ENCODE measurements at places on chromosomes 7 and 10.

- DNase-seq: no peak
These were observed 170.9 kb upstream of the AOAH start for GRCh38 chr7:36895192-36895591.

GRCh38 chr10:100612601-100613595 lies 77.2 kb downstream of the HIF1AN start:
- no peak for DNase-seq

GRCh38 chr10:88880282-88881076 lies 434 bp downstream of the STAMBPL1 start:
- DNase-seq: peak; percentile 49

- no peak for DNase-seq
These were observed 7.6 kb downstream of the TACR2 start for GRCh38 chr10:69409176-69409495.

- DNase-seq: no peak
These were observed 4.6 kb downstream of the ATP5F1C start for GRCh38 chr10:7792541-7792940.

- DNase-seq: no peak
These were observed 1.3 kb downstream of the LRWD1 start for GRCh38 chr7:102466097-102466496.

GRCh38 chr7:7719236-7719635 lies 829 bp upstream of the RPA3 start:
- no peak for DNase-seq

DNA sequence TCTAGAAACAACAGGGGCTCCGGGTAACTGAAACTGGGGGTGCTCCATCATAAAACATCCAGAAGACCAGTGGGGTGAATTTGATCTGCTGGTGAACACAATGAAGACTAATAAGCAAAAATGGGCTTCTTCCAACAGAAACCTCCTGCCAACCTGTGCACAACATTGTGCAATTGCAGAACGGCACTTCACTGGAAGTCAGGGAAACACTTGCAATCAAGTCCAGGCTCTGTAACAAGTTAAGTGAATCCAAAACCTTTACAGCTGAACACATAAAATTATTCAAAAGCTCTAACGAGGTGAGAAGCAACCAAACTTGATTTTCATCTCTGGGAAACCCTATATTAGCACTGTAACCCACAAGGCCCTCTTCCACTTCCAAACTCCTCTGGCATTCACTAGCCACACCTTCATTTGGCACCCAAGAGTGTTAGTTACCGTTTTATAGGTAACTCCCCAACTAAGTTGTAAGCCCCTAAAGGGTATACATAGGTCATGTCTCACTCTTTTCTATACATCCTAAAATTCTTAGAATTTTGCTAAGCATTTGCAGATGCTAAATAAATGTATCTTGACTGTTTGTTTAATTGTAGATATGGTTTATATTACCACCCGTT lies 22.0 kb downstream of the IMMP2L start:
- no peak for DNase-seq

DNA sequence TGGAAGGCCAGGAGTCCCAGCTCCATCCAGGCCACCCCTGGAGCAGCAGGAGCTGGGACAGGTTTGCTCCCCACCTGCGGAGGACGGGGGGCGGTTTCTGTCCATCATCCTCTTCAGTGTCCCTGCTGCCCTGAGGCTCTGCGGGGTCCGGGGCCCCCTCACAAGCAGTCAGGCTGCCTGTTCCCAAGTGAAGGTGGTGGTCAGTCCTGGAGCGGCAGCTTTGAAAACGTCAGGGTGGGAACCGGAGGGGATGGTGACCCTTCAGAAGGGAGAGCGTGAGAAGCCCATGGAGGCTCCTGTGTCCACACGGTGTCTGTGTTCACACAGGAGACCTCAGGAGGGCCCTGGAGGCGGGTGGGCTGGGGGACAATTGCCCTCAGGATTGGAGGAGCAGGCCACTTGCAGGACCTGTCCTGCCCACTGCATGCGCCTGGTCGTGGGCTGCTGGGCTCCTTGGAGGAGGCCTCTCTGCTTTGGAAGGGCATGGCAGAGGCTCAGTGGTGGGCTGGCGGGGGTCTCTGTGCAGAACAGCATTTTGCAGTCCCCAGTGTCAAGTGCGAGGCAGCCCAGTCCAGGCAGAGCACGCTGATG lies 49.3 kb upstream of the INPP5A start:
- no peak for DNase-seq

DNA sequence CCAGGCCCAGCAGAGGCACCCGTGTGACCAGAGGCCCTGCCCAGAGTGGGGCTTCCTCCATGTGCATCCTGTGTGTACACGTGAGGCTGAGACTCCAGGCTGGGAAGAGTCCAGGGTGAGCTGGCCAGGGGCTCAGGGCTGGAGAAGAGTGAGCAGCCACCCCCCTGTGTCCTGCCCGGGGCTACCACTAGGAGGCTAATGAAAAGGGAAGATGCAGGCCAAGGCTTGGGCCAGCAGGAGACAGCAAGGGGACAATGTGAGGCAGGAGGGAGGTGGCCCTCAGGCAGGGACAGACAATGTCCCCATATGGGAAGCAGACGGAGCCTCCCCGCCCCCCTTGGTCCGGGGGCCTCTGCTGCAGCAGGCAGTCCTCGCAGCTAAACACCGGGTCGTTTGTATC lies 102.0 kb downstream of the HIF1AN start:
- DNase-seq: no peak

DNA sequence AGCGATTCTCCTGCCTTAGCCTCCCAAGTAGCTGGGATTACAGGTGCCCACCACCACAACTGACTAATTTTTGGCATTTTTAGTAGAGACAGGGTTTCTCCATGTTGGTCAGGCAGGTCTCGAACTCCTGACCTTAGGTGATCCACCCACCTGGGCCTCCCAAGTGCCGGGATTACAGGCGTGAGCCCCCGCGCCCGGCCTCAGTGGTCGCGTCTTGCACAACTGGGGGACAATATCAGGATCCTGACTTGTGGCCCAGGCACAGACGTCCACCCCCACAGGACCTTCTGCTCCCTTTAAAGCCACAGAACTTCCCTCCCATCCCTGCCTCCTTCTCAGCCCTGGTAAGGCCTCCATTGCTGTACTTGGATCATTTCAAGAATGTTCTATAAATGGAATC lies 16.8 kb upstream of the LARP4B start:
- no peak for DNase-seq

DNA sequence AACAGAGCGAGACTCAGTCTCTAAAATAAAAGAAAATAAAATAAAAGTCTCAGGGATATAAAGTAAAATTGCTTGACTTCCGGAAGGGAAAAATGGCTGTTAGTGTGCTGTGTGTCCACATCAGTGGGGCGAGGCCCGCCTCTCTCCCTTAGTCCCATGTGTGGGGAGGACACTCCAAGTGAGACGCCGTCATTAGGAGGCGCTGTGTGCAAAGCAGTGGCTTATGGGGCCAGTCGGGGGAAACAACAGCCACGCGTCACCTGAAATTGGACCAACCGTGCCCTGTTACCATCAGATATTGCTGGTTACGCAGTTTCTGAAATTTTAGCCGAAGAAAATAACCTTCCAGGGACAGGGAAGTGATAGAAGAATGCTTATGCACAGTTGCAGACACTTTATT lies 15.8 kb downstream of the SFXN4 start:
- no peak for DNase-seq

DNA sequence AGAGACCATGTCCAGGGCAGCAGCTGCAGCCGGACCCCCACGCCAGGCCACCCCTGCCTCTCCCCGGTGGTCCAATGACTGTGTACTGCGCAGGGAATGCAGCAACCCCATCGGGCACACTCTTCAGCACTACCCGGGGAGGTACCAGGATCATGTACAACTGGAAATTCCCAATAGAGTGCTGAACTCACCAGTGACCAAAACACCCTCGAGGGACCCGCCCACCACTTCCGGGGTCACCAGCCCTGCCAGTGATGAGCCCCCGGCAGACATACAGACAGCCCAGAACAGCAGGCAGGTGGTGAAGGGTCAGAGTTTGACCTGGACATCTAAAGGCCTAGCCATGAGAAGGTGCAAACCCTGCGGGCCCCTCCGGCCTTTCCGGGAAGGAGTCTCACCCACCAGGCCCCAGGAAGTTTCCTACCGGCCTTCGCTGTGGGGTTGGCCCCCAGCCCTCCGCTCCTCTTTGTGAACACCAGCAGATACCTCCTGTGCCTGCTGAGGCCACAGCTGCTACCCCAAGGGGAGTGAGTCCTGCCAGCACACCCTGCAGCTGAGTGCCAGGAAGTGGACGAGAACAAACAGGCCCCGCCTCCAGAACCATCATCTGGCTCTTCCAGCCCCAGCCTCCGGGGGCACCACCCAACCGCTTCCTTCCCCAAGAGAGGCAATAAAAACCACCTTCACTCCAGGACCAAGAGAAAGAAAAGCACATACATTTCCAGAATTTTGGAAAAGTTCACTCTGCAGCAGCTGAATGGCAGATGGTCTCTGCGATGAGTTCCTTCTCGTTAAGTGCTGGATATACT lies 5.0 kb upstream of the ANKRD61 start:
- peak; percentile 42 for DNase-seq
